Calu3 (cell line): ENCODE measurements at places on chromosomes 5 and 9.

GRCh38 chr5:62326702-62327101, 20.7 kb downstream of the KIF2A start:
- DNase-seq = no peak

GRCh38 chr5:56039985-56040384, 45.2 kb upstream of the IL6ST start:
- DNase-seq = no peak

GRCh38 chr5:61023131-61023530, 78.1 kb downstream of the NDUFAF2 start:
- no peak for DNase-seq

- no peak for DNase-seq
Measured at GRCh38 chr5:68533051-68533450, 317.5 kb downstream of the PIK3R1 start.

- DNase-seq = no peak
Measured at GRCh38 chr5:122400341-122400740, 88.3 kb downstream of the SNCAIP start.

GRCh38 chr5:151271336-151271735, 18.4 kb downstream of the GM2A start:
- DNase-seq = no peak

- DNase-seq = no peak
Measured at GRCh38 chr5:126610616-126611015, 9.9 kb downstream of the PHAX start.
